Fibroblast of villous mesenchyme (primary cell): ENCODE measurements at places on chromosomes 5 and 9. TPM values are rescaled to one million over a fixed set of nuclear protein-coding genes. Genes with fewer than 3 reads are reported as not detected.
A peak's percentile ranks its signal among the peaks of the same experiment; 100 is the strongest.

- DNase-seq: no peak
These were observed 105.6 kb downstream of the KCTD16 start for GRCh38 chr5:144276034-144276822.

DNA sequence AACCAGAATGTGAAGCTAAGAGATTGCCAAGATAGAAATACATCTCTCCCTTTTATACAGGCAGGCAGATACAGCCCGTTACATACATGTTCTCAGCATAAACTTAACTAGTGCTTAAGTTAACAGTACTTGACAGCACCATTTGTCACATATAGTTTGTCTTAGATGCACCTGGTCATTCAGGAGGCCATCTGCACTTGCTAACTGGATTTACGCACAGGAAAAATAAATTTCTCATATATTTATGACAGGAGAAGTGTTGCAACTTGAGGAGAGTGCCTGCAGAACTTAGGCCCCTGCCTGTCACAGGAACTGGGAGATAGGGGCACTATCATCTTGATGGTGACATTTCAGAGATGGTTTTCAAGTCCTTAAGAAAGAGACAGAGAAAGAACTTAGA, 1462.1 kb upstream of the CDH9 start:
- DNase-seq: no peak

- peak; percentile 89 for DNase-seq
These were observed 147.1 kb downstream of the ZNF608 start for GRCh38 chr5:124599028-124599973.

- no peak for DNase-seq
These were observed 12.2 kb downstream of the CXXC5 start for GRCh38 chr5:139660105-139660922.

DNA sequence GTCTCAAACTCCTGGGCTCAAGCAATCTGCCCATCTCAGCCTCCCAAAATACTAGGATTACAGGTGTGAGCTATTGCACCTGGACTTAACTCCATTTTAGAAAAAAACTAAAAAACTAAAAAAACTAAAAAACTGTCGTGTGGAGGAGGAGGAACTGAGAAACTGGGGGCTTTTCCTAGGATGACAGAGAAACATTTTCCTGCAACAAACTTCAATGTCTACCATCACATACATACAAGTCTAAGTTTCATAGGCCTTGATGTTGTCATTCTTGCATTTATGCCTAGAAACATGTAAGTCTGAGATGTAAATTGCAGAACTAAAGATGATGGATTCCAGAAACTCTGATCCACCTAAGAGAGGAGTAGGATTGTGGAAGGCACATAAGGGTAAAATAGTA, 556.8 kb downstream of the RAB3C start:
- no peak for DNase-seq

- DNase-seq: peak; percentile 38
These were observed 28.7 kb downstream of the DMRT3 start for GRCh38 chr9:1005043-1005667.

DNA sequence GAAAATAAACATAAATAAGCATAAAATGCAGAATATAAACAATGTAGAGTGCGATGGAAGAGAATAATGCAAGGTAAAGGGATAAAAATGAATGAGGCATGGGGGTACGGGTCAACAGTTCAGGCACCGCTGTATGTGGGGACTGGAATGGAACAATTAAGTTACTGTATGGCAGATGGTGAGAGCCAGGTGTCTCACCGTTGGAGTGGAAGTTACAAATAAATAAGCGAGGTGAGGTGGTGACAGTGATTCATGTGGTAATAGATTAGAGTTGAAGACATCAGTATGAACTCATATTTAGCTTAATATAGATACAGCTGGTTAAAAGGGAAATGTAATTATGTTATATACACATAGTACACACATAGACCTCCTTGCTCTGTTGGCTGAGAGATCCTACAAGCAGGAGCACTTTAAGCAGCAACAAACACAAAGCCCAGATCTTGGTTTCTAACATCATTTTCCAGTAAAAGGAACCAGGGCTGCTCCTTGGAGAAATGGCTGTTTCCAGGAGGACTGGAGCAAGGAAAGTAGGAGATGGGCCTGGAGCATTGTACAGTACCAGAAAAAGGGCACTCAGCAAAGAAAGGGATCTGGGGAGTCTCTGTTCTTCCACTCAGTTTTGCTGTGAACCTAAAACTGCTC, 2.4 kb upstream of the OMD start:
- DNase-seq: no peak

- DNase-seq: no peak
These were observed 204.5 kb downstream of the BRINP1 start for GRCh38 chr9:119164716-119165115.

- DNase-seq: no peak
These were observed 100.8 kb upstream of the DHFR start for GRCh38 chr5:80755626-80756025.

- DNase-seq: peak; percentile 70
These were observed 16.7 kb upstream of the GPBP1 start for GRCh38 chr5:57157131-57157530.

DNA sequence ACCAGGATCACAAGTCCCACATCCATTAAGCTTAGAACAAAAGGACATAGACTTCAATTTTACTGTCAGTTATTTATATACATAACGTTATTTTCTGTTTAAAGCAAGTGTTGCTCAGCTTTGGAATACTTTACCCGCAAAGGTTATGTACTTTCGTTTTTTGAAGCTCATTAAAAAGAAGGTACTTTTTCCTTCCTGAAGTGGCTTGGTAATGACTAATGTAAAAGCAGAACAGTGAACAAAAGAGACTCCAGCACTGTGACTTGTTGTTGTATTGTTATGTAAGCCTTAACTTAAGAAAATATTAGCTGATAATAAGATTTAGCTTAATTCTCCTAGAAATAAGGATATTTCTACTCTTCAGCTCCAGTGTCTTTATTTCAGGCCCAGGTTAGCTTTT, 97.3 kb upstream of the SLCO6A1 start:
- no peak for DNase-seq

DNA sequence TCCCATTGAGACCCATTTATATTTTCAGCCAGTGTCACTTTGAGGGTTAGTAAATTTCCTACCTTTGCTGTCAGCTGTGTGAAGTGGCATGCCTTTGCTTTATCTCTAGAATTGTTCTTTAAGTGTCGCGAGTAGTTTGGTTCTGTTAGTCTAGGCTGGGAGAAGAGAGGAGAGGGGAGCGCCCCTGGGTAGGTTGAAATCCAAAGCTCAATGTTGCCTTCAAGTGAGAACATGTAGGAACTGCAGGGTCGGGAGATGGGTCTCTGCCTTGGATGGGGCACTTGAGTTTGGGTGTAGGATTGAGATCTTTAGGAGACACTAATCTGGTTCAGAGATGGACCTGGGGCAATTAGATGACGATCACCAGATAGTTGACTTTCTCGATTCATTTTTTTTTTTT, 46.3 kb downstream of the STC2 start:
- no peak for DNase-seq

GRCh38 chr9:86075132-86076109, 23.9 kb downstream of the GOLM1 start:
- no peak for DNase-seq

DNA sequence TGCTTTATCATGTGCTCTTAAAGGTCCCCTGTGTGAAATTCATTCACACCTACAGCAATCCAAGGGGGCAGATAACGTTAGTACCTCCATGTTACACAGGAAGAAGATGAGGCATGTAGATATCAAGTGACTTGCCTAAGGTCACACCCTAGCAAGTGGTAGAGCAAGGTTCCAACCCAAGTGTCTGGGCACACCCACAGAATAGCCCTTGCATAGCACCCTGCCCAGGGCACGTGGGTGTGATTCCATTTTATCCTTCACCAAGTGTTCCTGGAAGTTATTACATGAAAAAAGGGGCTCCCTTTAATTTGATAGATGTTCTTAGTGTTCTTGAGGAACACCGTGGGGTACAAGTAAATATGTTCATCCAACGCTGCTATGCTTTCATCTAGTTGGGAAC, 4.9 kb downstream of the TMEM171 start:
- no peak for DNase-seq

- no peak for DNase-seq
These were observed 38.8 kb upstream of the TENT4A start for GRCh38 chr5:6674421-6674820.

DNA sequence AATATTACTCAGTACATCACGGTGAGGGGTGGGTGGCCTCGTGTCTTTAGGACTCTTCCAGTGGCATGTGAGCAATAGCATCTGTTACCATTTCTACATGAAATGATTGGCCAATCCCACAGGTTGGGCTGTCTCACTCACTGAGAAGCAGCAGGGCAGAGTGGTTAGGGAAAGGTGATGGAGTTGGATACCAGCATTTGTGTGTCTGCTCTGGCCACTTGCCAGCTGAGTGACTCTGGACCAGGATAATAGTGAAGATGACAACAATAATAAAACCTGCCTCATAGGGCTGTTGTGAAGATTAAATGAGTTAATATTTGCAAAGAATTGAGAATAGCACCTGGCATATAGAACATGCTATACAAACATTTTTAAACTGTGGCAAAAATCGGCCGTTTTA, 42.0 kb downstream of the IQGAP2 start:
- no peak for DNase-seq

DNA sequence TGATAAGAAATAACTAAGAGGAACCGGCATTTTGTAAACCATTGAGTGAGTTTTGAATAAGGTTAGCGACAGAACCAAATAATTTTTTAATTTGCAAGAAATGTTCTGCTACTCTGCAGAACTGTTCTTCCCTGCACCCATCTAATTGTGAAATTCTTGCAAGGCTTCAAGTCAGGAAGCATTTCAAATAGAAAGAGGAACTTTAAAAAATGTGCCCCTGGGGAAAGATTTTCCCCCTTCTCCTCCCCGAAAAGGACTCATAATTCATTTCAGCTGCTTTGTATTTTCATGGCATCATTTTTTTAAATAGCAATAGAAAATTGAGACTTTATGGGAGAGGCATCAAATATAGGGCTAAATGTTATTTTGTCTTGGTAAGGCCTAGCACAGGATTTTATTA, 180.9 kb upstream of the ANKRD55 start:
- no peak for DNase-seq

- no peak for DNase-seq
These were observed 20.6 kb upstream of the CAST start for GRCh38 chr5:96641368-96642280.

DNA sequence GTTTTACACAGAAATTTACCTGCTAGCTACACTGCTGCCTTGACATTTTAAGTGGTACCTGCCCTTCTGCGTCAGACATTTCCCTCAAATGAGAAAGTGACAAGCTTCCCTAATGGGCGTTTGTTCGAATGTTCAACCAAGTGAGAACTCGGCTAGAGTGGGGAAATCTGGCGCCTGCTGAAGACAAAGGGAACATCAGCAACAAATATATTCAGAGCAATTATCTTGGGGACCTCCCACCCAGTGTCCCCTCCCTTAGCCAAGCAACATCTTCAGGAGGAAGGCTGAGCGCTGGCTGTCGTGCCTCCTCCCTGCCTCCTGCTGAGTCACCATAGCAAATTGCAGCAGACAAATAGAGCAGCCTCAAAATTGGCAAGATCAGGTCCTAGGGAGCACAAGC, 57.1 kb downstream of the MFAP3 start:
- DNase-seq: no peak

DNA sequence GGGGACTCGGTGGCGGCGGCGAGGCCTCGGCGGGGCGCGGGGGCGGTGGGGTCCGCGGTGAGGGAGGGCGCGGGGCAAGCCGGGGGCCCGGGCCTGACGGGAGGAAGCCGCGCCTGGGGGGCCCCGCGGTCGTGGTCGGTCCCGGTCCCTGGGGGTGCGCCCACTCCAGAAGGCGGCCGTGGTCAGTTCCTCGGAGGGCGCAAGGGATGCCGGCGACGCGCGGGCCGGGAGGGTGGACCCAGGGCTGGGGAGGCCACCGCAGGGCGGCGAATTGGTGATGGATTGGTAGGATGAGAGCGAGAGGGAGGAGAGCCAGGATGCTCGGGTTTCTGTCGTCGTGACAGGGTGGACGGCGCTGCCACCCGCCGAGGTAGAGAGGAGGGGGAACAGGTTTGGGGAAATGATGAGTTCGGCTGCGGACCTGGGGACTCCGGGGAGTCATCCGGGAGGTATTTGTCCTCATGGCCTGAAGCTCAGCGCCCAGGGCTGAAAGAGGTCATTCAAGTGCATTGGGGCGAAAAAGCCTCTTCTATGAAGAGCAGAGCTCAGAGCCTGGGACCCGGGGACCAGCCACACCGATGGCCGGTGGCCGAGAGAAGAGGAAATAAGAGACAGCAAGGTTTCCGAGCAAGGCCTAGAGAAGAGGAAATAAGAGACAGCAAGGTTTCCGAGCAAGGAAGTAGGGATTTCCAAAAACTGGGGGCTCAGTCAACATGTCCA, 557 bp downstream of the GNG10 start:
- DNase-seq: peak; percentile 40

GRCh38 chr5:149434162-149435014, 55.3 kb upstream of the IL17B start:
- DNase-seq: peak; percentile 88

DNA sequence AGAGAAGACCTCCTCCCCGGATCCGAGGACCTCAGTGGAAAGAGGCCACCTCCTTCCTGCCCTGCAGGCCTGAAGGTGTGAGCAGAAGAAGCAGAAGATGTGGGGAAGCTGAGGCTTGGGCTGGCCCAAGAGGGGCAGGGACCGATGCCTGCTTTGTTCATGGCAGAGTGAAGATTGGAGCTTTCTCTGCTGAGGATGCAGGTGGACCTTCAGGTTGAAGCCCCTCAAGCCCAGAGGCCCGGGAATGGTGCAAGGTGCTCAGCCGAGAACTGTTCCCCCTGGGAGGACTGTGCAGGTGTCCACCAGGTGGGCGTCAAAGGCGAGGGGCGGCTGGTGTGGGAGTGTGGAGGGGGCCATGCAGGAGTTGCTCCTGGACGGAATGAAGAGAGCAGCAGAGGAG, 277.9 kb upstream of the IRX2 start:
- no peak for DNase-seq

GRCh38 chr5:124995421-124995820, 249.0 kb upstream of the ZNF608 start:
- peak; percentile 84 for DNase-seq

- no peak for DNase-seq
These were observed 159.3 kb downstream of the GABBR2 start for GRCh38 chr9:98549401-98549800.

GRCh38 chr5:172902497-172903472, 56.4 kb upstream of the RPL26L1 start:
- DNase-seq: peak; percentile 96

GRCh38 chr9:19947996-19948395, 159.2 kb upstream of the SLC24A2 start:
- DNase-seq: no peak

DNA sequence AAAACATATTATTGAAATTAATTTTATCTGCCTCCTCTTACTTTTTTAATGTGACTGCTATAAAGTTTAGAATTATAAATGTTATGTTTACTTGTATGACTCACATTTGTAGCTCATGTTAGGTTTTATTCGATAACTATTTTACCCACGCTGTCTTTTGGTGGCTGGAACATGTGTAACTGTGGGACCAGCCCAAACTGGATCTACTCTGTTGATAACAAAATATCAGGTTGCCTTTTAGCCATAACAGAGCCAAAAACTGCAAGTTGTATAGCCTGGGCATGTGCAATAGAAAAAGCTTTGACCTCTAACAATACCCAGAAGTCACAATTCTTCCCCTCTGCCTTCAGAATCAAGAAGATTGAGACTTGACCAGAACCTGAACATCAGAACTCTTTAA, 356.5 kb downstream of the PRELID2 start:
- peak; percentile 21 for DNase-seq

DMRT2 gene
- total RNA-seq: not detected in 2 replicates

RETREG1 gene
- total RNA-seq: 0.64 and 1.7 TPM in 2 replicates

PPP6C gene
- 27.4 and 43.2 TPM in 2 replicates for total RNA-seq

ADAMTS12 gene
- 54.8 and 94.1 TPM in 2 replicates for total RNA-seq

GRXCR2 gene
- total RNA-seq: not detected in 2 replicates

PCDHA2 gene
- total RNA-seq: under 0.01 TPM in 2 replicates

ADAMTSL1 gene
- total RNA-seq: 3.0 and 10.0 TPM in 2 replicates

UNC5A gene
- not detected in 2 replicates for total RNA-seq

ZNF622 gene
- total RNA-seq: 44.0 and 47.4 TPM in 2 replicates

PAIP2 gene
- total RNA-seq: 35.1 and 56.1 TPM in 2 replicates

IFNK gene
- not detected in 2 replicates for total RNA-seq

OTP gene
- total RNA-seq: not detected in 2 replicates
